AG09309 (cell line): ENCODE measurements at places on chromosomes 16 and 17.

- no peak for DNase-seq
Observed at GRCh38 chr16:30136971-30137605, 14.1 kb upstream of the MAPK3 start.

- DNase-seq = no peak
Observed at GRCh38 chr16:68825427-68825826, 17.9 kb upstream of the TANGO6 start.

GRCh38 chr17:73748508-73748907, 104.3 kb upstream of the SDK2 start:
- no peak for DNase-seq

DNA sequence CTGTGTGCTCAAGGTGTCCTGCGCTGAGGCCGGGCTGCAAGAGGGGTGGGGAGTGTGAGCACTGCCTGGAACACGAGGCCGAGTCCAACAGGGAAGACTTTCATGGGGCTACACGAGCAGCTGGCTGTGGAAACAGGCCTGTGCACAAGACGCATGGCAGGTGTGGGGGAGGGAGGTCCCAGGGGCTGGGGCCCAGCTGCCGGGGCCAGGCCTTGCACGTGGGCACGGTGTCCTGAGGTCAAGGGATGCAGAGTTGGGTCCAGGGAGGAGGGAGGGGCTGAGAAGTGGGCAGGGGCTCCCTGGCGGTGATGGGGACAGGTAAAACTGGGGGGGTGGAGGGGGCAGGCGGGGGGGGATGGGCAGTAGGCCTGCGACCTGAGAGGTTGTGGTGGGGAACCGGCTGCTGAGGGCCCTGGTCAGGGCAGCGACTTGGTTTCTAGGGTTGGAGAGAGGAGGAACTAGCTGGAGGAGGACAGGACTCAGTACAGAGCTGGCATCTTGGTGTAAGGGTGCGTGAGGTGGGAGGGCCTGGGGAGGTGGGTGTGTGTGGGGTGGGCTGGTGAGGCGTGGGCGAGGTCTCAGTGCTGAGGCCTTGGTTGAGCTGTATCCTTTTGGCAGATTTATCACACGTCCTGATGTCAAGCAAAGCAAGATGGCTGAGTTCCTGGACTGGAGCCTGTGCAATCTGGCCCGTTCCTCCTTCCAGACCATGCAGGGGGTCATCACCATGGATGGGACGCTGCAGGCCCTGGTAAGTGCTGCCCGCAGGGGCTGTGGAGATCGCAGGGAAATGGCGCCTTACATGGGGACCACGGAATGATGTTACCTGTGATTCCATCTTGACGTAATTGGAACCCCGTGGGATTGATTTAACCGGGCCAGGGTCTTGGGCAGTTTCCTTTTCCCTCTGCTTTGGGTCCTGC, 29.4 kb downstream of the TBCD start:
- DNase-seq = no peak

GRCh38 chr17:47729476-47729875, 3.6 kb upstream of the TBX21 start:
- no peak for DNase-seq

DNA sequence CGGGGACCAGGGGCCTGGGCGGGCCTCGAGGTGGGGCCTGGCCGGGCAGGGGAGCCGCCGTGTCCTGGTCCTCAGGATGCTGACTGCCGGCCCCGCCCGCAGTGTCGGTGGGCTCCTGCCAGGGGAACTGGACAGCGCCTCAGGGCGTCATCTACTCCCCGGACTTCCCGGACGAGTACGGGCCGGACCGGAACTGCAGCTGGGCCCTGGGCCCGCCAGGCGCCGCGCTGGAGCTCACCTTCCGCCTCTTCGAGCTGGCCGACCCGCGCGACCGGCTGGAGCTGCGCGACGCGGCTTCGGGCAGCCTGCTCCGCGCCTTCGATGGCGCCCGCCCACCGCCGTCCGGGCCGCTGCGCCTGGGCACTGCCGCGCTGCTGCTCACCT, 2.3 kb upstream of the PAQR4 start:
- no peak for DNase-seq

DNA sequence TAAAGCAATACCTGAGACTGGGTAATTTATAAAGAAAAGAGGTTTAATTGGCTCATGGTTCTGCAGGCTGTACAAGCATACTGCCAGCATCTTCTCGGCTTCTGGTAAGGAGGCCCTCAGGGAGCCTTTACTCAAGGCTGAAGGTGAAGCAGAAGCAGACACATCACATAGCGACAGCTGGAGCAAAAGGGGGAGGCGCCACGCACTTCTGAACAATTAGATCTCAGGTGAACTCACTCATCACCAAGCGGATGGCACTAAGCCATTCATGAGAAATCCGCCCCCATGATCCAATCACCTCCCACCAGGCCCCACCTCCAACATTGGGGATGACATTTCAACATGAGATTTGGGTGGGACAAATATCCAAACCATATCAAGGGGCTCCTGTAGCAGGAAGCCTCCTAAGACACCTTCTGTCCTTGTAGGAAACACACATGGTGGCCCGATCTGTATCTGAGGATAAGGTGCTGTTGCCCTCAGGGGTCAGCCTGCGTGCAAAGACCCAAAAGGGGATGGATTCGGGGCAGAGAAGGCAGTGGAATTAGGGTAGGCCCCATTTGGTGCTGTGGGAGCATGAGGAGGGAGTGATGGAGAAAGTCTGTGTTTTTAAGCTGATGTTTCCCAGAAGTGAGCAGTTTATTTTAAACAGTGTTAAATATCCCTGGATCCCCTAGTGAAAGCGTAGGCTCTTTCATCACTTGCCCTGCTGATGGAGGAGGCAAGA, 23.0 kb downstream of the IL21R start:
- no peak for DNase-seq

- DNase-seq = no peak
Observed at GRCh38 chr16:2990891-2991290, 10.6 kb upstream of the PKMYT1 start.

GRCh38 chr17:71460943-71461342, 659.9 kb upstream of the SOX9 start:
- no peak for DNase-seq

DNA sequence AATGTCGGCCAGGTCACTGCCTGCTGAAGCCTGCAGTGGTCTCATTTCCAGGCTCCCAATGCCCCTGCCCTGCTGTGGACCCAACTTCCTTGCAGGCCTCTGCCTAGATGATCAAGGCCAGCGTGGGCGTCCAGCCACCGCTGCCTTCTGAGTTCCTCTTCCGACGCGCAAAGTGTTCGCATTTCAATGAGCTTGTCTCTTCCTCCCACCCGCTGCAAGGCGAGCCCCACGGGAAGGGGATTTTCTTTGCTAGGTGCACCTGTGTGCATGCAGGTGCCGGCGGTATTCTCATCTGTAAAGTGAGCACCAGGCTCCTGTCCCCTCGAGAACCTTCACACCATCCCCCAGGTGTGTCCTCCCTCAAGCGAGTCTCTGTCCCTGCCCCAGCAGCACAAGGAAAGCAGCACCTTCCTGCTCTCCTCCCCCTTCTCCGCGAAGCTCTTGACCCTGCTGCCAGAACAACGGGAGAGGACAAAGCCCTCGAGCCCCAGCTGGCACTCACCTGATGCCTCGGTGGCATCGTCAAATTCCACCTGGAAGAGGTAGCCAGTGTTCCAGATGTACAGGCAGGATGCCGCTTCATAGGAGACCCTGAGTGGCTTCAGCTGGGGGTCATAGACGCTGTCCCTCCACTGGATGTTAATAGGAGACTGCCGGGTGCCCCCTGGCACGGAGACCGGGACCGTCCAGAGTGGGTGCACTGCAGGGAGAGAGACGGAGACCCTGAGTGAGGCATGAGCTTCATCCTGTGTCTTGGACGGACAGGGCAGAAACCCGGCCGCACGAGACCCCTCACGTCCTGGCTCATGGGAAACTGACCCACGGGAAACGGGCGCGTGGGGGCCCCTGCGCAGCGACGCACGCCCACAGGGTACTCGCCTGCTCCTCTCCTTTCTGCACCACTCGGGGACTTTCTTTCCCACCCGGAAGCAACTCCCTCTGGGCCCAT, 9.8 kb downstream of the CA5A start:
- DNase-seq = no peak

- DNase-seq = no peak
Observed at GRCh38 chr16:78025631-78026030, 3.3 kb downstream of the CLEC3A start.
